Glomerular endothelial cell (primary cell): ENCODE measurements at places on chromosomes 16 and 17.

DNA sequence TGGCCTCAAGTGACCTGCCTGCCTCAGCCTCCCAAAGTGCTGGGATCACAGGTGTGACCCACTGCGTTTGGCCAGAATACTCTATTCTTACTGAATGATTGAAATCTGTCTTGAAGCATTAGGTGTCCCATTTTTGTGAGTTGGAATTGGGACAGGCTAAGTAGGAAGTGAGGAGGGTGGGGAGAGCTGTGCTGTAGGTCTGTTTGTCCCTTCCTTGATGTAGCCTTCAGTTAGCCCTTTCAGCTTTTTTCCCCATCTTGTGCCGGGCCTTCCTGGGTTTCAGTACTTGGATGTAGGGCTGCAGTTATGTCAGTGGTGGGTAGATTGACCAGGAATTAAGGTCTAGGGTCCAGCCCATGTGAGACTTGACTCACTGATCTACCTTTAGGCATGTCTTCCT is 8.7 kb downstream of the PYCARD start:
- DNase-seq, result no peak

DNA sequence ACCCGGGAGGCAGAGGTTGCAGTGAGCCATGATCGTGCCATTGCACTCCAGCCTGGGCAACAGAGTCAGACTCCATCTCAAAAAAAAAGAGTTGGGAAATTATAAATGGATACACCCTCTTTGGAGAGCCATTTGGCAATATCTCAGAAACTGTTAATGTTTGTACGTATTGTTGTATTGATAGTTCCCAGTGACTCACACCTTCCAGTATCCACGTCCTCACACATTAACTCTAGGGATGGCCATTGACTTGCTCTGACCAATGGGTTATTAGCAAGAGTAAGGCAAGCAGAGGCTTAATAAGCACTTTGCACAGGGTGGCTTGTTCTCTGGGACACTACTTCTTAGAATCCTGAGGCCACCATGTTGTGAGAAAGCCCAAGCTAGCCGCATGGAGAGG is 107.6 kb upstream of the LHX1 start:
- no peak for DNase-seq

DNA sequence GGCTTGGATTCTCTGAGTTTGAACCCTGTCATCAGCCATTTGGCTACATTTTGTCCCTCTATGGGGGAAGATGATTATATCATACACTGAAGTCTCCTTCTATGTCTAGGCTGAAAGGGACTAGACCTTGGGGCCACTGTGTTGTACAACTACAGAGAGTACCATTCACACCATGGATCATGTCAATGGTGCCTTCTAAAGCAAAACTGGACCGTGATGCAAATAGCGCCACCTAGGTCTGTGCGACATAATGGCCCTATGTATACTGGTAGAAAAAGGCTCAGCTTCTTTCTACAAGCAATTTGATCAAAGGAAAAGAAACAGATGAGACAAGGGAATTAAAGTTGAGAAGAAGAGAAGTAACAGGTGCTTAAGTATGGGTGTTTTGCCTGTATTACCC is 100.7 kb downstream of the LYRM1 start:
- DNase-seq, result peak; percentile 2

DNA sequence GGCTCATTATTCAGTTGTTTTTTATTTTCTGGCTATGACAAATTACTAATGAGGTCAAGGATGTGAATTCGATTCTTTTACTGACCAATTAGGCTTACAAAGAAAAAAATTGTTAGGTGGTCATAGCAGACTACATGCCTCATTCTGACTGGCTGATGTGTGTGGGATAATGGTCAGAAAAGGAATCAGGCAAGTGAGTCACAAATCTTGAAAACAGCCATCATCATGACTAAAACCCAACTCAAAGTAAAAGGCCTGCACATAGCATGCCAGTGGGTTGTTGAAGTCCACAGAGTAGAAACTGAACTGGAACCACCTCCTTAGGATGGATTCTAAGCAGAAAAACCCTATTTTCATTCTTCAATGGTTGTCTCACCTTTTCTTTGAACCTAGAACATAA is 8.6 kb downstream of the RPGRIP1L start:
- DNase-seq, result no peak

DNA sequence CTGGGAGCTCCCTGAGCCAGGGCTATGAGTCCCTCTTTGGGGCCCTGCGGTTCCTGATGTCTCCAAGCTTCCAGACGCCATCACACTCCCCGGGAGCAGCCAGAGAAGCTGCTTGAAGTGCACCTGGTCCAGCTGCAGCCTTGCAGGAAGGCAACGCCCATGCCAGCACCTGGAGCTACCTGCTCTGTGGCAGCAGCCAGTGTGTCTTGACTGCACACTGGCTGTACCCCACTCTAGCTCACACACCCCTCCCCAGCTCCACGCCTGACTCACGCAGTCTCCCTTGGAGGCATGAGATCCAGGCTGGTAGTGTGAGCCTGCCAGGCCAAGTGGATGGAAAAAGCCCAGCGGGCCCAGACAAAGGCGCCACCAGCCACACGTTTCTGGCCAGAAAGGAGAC is 63.3 kb downstream of the USP32 start:
- DNase-seq, result no peak

- no peak for DNase-seq
These were observed 7.9 kb downstream of the UMOD start for GRCh38 chr16:20344611-20345010.

- no peak for DNase-seq
These were observed 7.4 kb upstream of the ARMC7 start for GRCh38 chr17:75102385-75102821.

GRCh38 chr17:67068999-67069398 is 24.6 kb downstream of the CACNG1 start:
- no peak for DNase-seq

DNA sequence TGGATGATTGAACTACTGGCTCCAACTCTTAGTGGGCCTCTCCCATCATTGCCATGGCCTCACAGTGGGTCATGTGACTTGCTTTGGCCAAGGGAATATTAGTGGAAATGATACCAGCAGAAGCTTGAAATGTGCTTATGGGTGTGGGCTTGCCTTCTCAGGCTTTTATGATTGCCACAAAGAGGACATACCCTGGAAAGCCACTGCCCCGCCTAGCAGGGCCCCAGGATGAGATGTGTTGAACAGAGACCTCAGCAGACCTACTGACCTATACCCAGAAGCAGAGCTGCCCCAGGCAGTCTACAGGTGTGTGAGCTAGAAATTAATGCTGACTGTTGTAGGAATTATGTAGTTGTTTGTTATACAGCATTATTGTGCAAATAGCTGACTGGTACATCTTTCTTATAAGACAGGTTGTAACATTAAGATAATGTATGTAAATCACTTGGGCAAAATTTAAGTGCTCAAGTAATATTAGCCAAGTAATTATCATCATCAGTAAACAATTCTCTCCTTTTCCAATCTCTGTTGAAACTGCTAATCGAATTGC is 67.8 kb upstream of the CDH5 start:
- no peak for DNase-seq

DNA sequence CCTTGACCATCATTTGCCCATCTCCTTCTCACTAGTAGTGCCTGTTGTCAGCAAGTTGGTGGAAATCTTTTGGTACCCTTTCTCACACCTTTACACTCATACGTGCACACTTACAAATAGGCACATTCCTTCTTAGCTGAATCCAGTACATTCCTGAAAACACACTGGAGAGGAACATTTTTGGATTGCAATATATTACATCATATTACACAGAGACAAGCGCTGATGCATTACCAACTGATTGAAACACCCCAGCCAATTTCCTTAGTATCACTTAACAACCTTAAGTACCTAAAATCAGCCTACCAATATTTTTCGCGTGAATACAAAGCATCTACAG is 64.1 kb downstream of the PLCG2 start:
- DNase-seq, result no peak
